Adipocyte (in vitro differentiated cells): ENCODE measurements at places on chromosomes 7 and 10.
A peak's percentile ranks its signal among the peaks of the same experiment; 100 is the strongest.

DNA sequence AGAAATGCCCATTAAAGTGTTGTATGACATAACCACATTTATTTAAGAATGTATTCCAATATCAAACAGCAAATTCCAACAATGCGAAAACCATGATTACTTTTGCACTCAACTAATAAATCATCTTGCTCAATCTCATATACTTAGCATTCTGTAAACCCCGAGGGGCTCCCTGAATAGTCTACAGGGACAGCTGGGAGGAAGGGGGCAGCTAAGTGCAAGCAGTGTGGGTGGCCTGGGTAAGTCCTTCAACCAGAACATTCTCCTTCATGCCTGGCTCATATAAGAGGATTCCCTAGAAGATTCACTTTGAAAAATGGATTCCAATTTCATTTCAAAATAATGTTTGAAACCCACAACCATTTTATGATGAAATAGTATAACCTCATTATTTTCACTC is 355.5 kb downstream of the CDC14C start:
- DNase-seq, result no peak

DNA sequence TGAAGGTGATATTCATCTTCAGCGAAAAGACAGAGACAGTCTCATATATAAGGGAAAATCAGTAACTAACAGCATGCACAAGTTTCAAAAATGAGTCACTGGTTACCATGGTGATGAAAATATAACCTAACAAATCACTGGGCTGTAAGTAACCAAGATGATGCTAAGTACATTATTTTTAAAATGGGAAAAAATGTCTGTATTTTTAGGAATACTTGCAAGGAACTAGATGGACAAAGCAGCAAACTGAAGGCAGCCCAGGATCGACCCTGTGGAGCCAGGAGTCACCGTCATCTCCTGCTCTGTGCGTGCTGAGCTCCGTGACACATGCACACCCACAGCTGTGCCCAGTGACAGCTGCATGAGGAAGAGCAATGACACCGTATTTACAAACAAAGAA is 137.3 kb downstream of the ELMO1 start:
- DNase-seq, result no peak

DNA sequence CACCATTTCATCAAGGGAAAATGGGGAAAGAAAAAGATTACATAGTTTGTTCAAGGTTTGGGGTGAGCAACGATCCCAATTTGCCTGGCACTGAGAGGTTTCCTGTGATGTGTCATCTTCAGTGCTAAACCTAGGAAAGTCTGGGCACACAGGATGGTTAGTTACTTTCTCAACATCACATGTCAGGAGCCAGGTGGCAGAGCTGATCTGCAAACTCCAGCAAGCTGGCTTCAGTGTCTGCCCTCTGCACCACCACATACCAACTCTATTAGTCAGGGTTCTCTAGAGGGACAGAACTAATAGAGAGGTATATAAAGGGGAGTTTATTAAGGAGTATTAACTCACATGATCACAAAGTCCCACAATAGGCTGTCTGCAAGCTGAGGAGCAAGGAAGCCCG is 11.3 kb downstream of the ADAM12 start:
- DNase-seq, result peak; percentile 33

DNA sequence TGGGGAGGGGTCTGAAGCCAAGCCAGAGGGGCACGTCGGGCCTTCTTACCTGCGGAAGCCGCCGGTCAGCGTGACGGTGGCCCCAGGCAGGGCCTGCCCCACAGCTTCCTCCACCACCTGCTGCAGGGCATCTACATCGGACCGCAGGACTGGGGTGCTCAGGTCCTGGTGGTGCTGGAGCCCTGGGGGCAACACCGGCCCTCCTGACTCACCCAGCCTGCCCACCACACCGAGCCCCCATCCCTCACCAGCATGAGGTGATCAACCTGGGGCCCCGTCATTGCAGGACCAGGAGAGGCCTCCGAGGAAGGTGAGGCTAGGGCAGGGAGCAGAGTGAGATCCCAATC is 8.0 kb downstream of the POLM start:
- no peak for DNase-seq

DNA sequence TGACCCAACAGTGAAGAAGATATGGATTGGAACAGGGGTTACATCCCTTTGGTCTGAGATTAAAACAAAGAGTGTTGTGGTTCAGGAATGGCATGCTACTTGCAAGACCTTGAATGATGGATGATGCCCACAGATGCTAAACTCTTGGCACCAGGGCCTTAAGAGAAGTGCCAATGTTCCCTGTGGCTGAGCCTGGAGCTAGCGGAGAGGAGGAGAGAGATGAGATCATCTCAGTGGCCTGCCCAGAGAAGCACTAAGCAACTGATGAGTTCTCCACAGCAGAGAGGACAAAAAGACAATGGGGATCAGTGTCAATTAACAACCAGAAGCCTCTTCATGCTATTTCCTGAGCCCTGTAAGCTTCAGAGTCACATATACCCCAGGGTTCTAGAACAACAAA is 97.8 kb downstream of the ELAPOR2 start:
- no peak for DNase-seq

DNA sequence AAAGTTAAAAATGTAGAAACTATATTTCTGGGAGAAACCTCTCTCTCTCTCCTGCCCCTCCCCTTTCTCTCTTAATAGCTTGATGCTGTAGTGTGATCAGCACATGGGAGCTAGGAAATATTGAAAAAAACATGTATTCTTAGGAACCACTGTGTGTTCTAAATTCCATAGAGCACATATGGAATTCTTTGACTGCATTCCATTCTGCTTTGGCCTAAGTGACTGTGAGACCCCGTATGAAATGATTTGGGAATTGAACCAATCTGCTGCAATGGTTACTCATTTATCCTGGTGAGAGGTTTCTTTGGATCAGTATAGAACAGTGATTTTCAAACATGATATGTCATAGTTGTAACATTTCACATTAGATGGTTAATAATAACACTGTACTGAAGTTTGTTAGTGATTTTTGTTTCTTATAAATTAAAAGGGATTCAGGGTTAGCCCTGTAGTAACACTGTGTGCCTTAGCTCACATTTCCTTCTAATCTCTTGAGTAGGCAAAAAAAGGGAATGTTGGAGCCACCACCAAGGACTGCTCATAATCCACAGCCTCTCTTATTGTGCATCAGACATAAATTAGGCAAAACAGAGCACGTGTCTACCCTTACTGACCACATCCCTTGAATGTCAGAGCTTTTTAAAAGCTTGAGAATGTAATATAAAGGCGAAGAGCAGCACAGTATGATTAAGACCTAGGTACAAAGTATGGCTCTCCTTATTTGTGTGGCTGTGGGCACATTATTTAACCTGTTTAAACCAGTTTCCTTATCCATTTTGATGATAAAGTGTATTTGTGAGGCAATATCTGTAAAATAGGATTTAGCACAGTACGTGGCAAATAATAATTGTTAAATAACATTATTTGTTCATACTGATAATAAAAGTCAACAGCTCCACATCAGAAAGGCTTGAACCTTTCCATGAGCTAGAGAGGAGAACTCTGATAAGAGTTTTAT is 69.1 kb downstream of the FAM185A start:
- no peak for DNase-seq

- no peak for DNase-seq
Measured at GRCh38 chr10:12416344-12417050, 67.2 kb downstream of the CAMK1D start.

GRCh38 chr7:150835702-150836280 is 16.5 kb upstream of the AOC1 start:
- DNase-seq, result no peak

DNA sequence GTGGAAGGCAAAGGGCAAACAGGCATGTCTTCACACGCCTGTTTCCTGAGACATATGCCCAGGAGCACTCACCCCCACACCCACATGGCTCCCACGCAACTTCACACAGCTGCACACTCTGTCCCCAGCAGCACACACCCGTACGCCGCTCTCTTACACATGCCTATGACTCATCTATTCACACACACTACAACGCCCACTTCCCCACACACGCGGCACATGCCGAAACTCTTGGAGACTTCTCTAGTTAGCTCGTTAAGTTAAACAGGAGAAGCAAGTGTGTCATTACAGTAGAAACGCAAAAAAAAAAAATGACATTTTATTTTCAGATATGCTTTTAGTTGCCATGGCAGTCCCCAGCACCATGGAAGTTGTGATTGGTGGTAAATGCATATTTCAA is 6.7 kb downstream of the CALN1 start:
- DNase-seq, result no peak

GRCh38 chr10:28880683-28880950 is 203.3 kb downstream of the BAMBI start:
- DNase-seq, result no peak
